NCI-H82 (cell line): ENCODE measurements at places on chromosomes 1 and 21.

DNA sequence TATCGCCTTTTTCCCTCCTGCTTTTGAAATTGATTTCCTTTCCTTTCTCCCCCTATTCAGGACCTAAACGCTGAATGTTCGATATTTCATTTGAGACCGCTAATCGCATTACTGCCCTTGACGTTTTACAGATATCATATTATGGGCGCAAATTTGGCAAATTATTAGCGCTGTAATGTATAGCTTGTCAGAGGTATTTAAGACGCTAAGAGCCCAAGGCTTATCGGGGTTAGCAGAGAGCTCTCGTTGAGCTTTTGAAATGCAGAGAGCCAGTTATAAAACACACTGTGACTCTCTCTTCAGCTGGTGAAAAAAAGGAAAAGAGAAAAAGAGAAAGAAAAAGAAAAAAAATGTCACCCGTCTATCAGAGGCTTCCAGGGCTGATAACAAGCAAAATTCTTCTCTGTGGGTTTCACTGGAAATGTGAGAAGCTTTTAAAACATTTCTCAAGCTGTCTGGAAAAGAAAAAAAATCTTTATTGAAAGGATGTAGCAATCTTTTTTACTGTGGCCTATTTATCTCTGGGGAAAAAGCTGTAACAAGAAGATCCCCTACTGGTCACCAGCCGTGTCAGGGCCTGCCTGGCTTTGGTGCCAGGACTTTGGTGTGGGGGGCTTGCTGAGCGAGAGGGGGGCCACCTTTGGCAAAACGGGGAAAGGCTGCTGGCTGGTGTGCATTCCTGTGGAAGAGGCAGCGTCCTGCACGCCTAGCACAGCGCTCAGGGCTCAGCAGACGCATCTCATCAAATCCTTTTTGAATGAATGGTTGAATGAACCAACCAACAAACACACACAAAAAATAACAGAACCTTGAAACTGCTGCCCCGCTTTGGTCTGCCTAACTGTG lies 119.8 kb downstream of the RNF220 start:
- peak; percentile 74 for DNase-seq

DNA sequence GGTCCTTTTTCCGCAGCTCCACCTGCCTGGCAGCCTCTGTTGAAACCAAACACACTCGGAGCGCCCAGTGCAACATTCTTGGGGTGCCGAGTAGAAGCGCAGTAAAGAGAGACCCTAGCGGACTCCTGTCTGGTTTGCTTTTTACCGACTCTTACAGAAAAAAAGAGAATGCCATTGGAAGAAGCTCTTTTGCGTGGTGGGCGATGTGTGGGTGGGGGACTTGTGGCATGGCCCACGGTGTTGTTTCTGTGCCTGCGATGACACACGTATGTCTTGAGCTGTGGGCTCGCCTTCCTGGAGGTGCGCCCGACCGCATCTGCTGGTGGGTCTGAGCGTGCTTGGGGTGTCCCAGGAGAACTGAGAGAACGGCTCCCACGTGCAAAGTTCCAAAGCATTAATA lies 7.3 kb upstream of the BARHL2 start:
- DNase-seq, result no peak

GRCh38 chr1:62926681-62927252 lies 142.8 kb downstream of the ATG4C start:
- DNase-seq, result peak; percentile 35

- no peak for DNase-seq
Observed at GRCh38 chr1:29878501-29878900, 642.2 kb downstream of the PTPRU start.
